ENCODE measurements at places on chromosomes 12 and 14.

DNA sequence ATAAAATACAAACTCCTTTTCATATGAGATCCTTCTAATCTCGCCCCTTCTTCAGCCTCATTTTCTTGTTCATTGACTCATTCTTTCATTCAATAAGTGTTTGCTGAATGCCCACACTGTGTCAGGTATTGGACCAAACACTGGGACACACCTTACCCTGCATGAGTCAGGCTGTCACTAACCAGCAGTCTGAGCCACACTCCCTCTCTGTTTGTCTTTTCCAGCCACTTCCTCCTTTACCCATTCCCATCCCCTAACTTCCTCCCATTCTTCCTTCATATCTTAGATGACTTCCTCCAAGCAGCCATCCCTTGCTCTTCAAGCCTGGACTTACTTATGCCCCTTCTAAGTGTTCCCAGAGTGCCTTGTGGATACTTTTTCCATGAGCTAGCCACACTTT, 27.0 kb upstream of the HIF1A start:
- no peak for DNase-seq

DNA sequence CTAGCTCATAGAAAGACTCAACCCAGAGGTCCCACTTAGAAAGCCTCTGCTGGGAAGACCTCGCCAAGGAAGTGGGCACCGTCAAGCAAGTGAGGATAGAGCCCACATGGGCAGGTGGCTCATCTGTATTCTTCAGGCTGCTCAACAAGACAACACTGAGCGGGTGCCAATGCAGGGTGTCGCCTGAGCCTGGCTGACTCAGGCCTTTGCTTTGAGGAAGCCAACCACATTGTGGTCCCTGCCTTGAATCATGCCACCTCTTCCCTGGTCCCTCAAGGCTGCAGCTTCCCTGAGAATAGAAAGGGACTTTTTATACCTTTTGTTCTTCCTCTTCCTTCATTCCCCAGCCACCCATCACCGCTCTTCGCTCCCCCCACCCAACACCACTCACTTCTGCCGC, 2.1 kb upstream of the RNASE13 start:
- no peak for DNase-seq

- no peak for DNase-seq
These were observed 4.4 kb downstream of the CACNA1C start for GRCh38 chr12:2057041-2057794.

DNA sequence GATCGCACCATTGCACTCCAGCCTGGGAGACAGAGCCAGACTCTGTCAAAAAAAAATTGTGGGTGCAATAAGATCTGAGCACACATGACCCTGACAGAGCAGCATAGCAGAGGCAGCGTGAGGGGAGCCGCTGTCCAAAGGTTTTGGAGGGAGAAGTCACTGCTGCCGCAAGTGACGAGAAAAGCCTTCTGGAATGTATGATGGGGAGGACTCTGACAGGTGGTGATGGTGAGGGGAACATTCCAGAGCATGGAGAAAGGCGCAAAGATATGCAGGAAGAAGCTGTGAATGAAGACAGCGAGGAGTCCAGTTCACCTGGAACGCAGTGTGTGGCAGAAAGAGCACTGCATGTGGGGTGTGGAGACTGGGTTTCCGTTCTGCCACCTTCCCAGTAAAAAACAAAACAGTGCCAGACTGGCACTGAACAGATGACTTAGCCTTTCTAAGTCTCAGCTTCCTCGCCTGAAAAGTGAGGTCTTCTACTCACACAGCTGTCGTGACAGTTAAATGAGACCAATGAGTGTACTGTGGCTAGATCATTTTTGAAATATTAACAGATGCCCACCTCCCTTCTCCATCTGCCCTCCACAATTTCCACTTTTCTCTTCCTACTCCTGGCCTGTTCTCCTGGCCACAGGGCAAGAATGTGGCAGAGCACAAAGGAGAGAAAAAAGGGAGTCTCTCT, 53.4 kb upstream of the PTHLH start:
- DNase-seq = no peak

GRCh38 chr12:122006186-122006926, 15.3 kb upstream of the BCL7A start:
- no peak for DNase-seq

DNA sequence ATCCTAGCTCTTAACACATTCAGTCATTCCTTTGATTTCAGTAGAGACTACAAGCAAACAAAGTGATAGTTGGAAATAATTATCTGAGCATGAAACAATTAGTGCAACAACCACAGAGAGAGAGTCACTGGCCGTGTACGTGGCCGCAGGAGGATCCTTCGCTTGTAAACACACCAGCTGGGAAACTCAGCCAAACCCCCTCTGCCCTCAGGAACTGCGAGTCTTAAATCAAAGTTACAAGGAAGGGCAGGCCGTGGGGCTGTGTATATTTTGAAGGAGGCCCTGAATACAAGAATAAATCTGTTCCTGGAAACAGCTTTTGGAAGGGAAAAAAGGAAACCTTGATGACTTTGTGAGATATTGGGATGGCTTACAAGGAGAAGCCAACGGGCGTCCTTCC, 164.5 kb downstream of the ANO2 start:
- DNase-seq = no peak

- no peak for DNase-seq
These were observed 52.1 kb downstream of the PSMA6 start for GRCh38 chr14:35344107-35344807.

GRCh38 chr14:20610002-20610765, 19.0 kb upstream of the RNASE12 start:
- DNase-seq = peak; percentile 48

DNA sequence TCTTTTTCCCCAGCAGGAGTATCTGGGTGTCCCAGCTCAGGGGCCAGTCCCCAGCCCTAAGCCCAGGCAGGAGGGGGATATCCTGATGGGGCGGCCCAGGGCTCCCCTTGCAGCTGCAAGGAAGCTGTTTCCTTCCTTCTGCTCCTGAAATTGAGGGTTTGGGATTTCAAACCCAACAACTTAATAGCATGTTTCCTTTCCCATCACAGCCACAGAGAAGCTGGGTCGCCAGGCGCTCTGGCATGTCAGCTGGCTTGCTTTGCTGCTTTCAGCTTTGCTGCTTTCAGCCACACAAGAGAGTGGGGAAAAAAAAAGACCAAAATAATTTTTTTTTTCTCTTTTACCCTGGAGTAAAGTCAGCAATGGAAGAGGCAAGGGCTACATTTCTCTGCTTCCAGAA, 30.0 kb downstream of the HVCN1 start:
- DNase-seq = no peak

- DNase-seq = no peak
These were observed 233.6 kb upstream of the E2F7 start for GRCh38 chr12:77299001-77299400.

DNA sequence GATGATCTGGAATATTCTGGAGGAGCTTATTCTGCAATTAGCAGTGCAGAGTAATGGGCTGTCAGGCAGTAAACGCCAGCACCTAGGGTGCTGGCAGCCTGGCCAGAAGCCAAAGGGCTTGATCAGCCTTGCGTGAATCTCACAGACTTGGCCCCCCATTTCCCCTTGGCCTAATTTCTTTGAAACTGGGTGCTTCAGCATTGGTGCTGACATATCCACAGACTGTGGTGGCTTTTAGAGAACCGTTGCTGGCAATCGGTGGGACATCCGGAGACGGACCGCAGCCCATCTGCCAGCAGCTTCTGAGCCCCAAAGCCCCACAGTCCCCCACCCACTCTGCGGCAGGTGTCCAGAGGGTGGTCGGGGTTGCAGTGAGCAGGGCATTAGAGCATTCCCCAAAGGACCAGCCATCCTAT, 157.1 kb downstream of the CALM1 start:
- DNase-seq = no peak

GRCh38 chr12:98856897-98857540, 211.9 kb downstream of the APAF1 start:
- DNase-seq = no peak

- no peak for DNase-seq
These were observed 463.4 kb downstream of the SLC16A7 start for GRCh38 chr12:60059180-60059579.

DNA sequence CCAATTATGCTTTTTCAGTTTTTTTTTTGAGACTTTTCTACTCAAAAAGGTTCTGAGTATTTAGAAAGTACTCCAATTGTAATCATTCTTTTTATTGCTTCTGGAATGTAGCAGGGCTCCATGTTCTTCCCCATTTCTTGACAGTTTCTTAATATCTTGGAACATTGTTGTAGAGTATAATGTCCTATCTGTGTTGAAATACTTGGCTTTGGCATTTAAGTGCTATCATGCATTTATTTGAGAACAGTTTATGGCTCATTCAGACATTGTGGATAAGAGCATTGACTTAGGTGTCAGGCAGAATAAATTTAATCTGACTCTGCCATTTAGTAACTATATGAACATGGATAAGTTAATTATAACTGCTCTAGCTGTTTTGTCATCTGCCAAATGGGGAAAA, 28.3 kb downstream of the ADIPOR2 start:
- no peak for DNase-seq

DNA sequence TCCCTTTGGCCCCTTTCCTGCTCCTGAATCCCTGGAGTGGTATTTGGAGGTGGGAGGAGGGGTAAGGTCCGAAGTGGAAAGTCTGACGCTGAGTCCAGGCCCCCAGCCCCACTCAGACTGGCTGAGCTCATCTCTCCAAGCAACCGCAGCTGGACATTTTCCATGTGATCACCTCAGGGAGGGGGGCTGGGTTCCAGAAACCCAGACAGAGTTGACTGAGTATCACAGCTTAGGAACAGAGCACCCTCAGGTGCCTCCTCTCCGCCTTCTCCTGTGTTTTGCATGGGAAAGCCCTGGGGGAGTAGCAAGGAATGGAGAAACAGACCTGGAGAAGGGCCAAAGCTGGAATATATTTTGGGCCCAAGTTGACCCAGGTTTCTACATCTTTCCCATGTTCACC, 8.0 kb upstream of the ITGA5 start:
- DNase-seq = no peak

DNA sequence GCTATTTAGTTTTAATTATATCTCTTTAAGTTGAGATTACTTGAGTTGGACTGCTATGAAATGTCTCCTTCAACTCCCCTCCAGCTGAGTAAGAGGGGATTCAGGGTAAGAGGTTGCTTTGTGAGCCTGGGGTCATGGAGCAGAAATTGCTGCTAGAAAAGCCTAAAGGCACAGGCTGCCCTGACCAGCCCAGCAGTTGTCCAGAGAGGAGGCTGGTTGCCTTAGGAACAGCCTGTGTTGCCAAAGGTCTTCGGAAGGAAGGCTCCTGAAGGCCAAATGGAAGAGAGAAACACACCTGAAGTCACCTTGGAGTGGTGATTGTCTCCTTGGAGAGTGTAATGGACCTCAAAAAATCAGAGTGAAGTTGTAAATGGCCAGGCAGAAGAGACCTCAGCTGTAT, 235.5 kb upstream of the PDE3A start:
- DNase-seq = no peak

- no peak for DNase-seq
These were observed 45.5 kb upstream of the ERGIC2 start for GRCh38 chr12:29426498-29426897.

- no peak for DNase-seq
These were observed 235.8 kb downstream of the SSPN start for GRCh38 chr12:26431211-26431610.

DNA sequence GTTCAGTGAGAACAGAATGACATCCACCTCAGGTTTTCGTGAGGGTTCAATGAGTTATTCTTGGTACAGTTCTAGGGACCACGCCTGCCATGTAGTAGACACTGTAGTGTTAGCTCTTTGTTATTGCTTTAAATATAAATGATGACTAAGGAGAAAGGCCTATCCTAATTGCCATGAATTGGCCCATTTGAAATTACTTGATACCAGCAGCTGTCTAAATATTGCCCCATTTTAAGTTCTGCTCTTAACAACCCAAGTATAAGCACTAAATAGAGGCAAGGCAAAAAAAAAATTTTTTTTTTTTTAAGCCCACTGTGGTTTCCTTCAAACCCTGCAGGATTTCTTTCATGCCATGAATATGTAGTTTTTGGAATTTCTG, 84.5 kb downstream of the BORCS5 start:
- no peak for DNase-seq

DNA sequence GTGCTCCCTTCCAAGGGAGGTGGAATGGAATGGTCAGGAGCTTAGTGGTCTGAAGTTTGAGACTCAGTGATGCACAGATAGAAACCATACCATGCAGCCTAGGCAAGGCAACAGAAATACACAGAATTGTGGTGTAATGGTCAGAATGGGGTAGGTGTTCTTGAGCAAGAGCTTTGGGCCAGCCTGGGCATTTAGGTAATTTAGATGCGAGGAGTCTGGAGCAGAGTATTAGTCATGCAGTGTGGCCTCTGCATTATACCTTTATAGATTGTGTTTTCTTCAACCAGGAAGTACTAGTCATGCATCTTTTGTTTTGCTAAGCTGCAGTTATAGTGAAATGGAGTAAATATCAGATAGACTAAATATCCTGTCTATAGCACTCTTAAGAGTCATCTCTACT, 118.3 kb downstream of the DAAM1 start:
- no peak for DNase-seq

GRCh38 chr14:28243600-28243999, 523.0 kb upstream of the FOXG1 start:
- DNase-seq = no peak

GRCh38 chr14:31275731-31276130, 68.1 kb upstream of the HECTD1 start:
- no peak for DNase-seq

DNA sequence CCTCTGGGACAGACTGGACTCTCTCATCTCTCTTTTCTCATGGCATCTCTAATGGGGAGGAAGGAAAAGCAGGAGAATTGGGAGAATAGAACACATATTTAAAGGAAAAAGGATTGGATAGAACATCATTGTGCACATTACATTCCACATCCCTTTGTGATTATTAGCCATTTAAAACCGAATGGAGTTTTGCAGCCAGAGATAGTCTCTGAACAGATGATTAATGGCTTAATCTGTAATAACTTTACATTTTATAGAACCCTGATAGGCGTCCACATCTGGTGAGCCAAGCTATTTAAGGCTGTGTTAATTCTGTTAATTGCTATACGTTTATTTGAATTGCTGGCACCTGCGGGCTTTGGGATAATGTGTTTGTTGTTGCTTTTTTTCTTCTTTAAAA, 487.3 kb downstream of the NRXN3 start:
- no peak for DNase-seq

DNA sequence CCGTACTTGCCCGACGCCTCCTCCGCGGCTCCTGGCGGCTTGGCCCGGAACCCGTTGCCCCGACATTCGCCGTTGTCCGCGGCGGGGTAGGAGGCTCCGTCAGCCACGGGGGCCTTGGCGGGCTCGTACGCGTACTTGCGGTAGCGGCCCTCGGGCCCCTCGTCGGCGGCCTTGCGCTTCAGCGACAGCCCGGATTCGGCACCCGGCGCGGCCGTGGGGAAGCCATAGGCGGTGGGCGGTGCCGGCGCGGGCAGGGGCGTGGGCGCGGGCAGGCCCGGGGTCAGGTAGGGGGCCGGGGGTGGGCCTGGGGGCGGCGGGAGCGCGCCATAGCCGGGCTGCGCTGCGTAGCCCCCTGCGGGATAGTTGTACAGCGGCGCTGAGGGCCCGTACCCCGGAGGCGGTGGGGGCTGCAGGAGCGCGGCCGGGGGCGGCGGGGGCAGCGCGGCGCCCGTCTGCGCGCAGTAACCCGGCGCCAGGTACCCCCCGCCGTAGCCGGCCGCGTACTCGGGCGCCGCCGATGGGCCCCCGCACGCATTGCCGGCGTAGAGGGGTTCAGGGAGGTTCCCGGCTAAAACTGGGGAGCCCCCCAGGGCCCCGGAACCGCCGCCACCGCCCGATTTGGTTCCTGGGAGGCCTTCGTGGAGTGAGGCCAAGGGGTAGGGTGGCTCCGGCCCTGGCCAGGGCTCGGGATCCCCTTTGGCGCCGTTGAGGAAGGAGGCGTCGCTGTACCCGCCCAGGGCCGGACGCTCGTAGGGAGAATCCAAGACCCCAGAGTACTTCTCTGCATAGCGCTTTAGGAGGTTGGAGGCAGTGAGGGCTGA, 26.9 kb downstream of the FIGNL2 start:
- peak; percentile 22 for DNase-seq

GRCh38 chr14:72559202-72559601, 334.7 kb downstream of the DPF3 start:
- no peak for DNase-seq

Measured in activated CD8-positive, alpha-beta memory T cell treated with anti-CD3 and anti-CD28 coated beads for 1 hour (primary cell).